ENCODE measurements at places on chromosomes 7 and 10.

DNA sequence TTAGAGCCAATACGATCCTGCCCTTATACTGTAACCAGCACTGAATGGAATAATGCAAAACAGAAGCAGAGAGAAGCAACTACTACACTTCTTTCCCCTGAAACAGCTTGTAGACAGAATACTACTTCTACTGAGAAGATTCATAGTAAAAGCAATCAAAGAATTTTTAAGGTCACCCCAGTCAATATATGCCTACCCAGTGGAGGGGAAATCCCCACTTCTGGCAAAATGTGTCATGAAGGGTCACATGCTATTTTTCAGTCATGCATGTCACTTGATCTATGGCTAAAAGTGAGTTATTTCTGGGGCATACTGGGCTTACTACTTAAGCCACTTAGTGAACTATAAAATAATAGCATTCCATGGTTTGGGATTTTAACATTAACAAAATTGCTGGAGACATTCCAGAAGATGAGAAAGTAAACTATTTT lies 25.6 kb downstream of the IRF5 start:
- no peak for DNase-seq

GRCh38 chr10:29183301-29183945 lies 105.4 kb upstream of the LYZL1 start:
- no peak for DNase-seq

- peak; percentile 80 for DNase-seq
Measured at GRCh38 chr10:4073912-4074311, 288.9 kb upstream of the KLF6 start.

DNA sequence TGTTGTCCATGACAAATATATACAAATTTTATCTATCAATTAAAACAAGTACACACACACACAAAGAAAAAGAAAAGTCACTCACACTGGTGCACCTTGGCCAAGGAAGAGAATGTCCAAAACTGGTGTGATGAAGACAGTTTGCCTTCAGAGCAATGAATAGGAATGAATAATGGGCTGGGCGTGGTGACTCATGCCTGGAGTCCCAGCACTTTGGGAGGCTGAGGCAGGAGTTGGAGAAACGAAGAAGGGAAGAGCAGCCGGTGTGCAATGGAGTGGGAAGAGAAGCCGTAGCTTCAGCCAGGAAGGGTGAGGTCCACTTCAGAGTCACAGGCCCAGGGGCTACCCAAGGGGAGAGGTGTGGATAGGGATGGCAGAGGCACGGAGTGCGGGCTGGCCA lies 253.6 kb downstream of the CCSER2 start:
- DNase-seq, result no peak

DNA sequence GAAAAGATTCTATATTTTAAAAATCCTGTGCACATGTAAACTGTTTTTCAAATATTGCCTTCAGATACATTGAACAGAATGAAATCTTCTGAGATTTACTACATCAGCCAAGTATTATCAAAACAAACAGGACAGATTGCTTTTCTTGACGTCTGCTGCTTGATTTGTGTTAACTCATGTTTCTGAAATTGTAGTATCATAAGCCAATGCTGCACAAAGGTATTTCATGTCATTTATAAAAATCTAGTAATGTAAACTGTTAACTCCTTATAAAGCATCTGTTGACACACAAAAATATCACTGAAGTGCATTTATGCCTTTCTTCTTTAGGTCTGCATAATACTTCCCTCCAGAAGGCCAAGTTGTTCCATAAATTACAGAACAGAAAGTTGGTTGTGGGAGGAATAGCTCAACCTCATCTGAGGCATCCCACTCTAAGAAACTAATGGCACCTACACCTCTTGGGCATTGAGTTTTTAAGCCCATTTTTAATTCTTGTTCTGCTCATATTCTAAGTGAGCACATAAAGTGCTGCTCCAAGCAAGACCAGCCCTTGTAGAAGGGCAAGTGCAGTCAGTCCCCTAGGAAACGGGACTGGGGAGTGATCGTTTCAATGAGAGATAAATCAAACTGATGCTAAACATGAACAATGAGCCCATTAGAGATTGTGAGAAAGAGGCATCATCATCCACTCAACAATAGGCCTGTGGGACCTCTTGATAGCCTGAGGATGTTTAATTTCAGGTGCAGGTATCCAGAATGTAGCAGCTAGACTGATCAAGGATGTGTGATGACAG lies 28.5 kb downstream of the CAV1 start:
- DNase-seq, result no peak

DNA sequence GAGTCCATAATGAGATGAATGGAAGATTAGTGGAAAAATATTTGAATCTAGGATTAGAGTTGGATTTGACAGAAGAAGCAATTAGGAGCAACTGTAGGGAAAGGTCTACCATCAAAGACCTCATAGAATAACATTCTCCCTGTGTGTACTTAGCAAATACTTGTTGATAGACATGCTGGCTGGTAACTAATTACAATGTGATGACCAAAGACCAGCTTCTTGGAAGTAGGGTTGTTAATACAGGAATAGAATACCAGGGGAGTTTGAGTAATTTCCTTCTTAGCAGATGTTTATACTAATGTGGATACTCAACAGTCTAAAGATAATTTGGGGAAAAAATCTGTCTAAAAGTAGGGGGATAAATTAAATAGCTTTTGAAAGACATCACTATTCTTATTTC lies 357.5 kb upstream of the BMPER start:
- no peak for DNase-seq

All from fibroblast of the aortic adventitia (primary cell).